ENCODE measurements at places on chromosomes 13 and 19.

- no peak for DNase-seq
Observed at GRCh38 chr19:47067215-47067847, 18.9 kb upstream of the TMEM160 start.

DNA sequence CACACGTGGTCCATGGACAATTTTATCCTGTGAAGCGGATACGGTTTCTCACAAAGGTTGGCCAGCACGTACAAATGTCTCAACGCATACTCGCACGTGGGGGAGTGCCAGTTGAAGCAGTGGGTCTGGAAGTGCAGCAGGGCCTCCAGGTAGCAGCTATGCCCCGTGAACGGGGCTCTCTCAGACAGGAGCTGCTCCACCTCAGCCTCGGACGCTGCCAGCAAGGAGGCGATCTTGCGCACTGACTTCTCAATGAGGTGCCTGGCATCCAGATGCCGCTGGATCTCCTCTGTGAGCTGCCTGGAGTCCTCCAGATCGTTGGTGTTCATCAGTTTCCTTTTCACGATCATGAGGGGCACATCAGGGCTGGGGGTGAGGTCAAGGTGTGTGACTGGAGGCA, 2272.0 kb downstream of the PCDH9 start:
- DNase-seq, result no peak

DNA sequence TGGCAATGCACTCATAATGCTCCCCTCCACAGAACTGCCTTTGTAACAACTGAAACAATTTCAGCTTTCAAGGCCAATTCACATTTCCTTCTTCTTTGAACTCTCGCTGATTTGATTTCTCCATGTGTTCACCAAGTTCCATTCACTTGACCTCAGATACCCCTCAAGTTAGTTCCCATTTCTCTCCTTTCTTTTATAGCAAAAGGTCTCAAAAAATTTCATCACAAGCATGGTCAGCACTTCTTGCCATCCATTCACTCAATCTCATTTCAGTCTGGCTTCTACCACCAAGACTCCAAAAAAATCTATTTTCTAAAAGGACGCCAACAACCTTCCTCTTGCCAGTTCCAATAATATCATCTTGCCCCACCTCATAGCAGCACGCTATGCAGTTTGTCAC, 135.7 kb downstream of the DIAPH3 start:
- no peak for DNase-seq

GRCh38 chr19:58003174-58003828, 681 bp upstream of the ZNF606 start:
- no peak for DNase-seq

DNA sequence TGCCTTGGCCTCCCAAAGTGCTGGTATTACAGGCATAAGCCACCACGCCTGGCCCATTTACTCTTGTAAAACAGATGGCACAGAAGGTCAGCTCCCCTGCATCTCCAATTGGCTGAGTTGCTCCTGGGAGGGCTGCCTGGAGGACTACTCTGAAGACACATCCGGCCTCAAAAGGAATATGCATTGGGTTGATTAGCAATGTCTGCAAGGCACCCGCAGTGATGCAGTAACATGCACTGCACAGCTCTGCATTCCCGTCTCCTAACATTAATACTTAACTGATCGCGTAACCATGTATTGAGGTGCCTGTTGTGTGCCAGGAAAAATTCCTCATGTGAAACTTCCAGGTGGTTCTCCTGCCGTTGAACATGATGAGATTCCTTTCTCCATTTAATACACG, 5.0 kb downstream of the ELAVL3 start:
- DNase-seq, result no peak
